ENCODE measurements at places on chromosomes 2 and 18.
A peak's percentile ranks its signal among the peaks of the same experiment; 100 is the strongest.

GRCh38 chr2:127580167-127581049, 44.9 kb downstream of the MYO7B start:
- no peak for DNase-seq

DNA sequence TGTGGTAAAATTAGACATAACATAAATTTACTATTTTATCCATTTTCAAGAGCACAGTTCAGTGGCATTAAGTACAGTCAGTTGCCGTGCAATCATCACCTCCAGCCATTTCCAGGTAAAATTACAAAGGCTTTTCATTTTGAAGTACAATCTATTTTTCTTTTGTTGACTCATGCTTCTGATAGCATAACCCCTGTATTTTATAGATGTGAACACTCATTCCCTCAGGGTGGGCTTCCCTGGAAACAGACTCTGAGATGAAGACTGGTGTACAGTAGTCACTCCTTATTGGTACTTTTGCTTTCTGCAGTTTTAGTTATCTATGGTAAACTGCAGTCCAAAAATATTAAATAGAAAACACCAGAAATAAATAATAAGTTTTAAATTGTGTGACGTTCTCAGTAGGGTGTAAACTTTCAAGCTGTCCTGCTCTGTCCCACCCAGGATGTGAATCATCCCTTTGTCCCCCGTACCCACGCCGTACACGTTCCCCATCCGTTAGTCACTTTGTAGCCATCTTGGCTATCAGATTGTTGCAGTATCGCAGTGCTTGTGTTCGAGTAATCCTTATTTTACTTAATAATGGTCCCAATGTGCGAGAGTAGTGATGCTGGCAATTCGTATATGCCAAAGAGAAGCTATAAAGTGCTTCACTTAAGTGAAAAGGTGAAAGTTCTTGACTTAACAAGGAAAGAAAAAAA, 41.1 kb upstream of the NAB1 start:
- DNase-seq, result no peak

- no peak for DNase-seq
Observed at GRCh38 chr2:156818944-156819343, 382.8 kb downstream of the GPD2 start.

GRCh38 chr2:11681722-11682589, 12.0 kb upstream of the NTSR2 start:
- peak; percentile 13 for DNase-seq

DNA sequence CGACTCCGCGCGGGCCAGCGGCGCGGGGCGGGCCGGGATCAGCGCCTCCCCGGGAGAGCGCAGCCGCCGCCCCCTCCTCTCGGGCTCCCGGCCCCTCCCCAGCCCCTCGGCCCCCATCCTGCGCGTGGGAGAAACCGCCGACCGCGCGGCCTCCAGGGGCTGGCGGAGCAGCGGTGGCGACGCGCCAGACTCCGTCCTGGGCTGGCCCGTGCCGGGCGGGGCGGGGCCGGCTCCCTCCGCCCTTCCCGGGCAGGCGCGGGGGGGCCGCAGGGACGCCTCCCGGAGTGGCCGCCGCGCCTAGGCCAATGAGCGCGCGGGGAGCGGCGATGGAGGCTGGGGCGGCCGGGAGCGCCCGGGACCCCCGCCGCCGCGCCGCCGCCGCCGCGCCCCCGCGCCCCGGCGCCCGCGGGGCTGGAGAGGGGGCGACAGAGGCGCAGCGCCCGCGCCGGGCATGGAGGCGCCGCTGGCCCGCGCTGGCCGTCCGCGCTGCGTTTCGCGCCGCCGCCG, 49.1 kb downstream of the KCNIP3 start:
- DNase-seq, result no peak

GRCh38 chr2:14492920-14493503, 139.5 kb upstream of the LRATD1 start:
- DNase-seq, result no peak

- DNase-seq, result no peak
Observed at GRCh38 chr18:35605686-35606417, 24.3 kb downstream of the GALNT1 start.

DNA sequence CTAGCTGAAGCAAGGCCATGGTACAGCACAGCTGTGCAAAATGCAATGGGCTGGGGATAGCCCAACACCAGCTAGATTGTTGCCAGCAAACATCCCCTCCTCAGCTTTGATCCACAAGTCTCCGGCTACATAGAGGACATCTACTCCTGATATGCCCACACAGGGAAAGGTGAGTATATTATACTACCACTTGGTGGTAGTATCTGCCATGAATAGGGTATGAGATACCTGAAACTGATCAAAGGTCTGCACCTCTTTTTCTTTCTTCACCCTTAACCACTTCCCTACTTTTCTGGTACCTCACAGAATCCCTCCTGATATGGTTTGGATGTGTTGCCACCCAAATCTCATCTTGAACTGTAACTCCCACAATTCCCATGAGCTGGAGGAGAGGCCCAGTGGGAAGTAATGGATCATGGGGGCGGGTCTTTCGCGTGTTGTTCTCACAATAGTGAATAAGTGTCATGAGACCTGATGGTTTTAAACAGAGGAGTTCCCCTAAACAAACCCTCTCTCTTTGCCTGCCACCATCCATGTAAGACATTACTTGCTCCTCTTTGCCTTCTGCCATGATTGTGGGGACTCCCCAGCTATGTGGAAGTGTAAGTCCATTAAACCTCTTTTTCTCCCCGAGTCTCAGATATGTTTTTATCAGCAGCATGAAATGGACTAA, 279.6 kb downstream of the TXNL1 start:
- DNase-seq, result no peak

DNA sequence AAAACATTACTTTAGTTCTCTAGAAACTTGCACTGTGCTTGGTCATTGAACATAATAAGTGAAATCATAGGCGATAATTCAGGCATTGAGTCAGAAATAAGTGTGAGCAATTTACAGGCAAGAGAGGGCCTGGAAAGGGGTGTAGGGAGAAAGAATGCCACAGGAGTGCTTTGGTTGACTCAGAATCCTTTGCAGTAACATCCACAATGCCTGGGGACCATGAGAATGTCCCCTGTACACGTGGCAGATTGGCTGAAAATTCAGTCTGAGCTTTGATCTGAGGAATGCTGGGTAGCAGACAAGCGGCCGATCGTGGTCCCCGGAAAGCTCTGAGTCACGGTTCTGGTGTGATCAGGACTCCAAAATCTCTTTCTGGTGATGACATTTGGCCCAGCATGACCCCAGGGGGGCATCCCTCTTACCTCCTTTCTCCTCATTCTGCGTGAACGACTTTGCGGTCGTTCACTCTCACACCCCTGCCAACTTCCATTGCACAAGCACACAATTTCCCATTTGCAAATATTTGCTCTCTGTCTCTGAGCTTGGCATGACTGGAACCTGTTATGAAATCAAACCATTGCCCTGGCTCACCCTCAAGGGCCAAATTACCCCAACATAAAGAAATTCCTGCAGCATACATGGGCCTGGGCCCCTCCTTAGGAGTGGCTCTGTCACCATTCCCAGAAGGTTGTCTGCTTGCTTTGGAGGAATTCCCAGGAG, 305.0 kb upstream of the EPAS1 start:
- DNase-seq, result peak; percentile 33

DNA sequence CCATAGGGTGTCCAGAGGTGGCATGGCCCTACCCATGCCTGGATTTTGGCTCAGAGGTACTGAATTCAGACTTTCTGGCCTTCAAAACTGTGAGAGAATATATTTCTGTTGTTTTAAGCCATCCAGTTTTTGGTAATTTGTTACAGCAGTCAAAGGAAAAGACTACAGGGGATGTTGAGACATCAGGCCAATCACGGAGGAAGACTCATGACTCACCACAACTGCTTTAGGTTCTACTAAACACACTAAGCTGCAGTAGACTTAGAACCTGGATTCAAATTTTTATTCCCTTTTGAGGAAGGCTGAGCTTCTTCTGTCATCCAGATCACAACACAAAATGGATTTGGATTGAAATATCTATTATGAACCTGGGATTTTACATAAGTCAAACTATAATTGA, 12.0 kb upstream of the C2orf66 start:
- no peak for DNase-seq

DNA sequence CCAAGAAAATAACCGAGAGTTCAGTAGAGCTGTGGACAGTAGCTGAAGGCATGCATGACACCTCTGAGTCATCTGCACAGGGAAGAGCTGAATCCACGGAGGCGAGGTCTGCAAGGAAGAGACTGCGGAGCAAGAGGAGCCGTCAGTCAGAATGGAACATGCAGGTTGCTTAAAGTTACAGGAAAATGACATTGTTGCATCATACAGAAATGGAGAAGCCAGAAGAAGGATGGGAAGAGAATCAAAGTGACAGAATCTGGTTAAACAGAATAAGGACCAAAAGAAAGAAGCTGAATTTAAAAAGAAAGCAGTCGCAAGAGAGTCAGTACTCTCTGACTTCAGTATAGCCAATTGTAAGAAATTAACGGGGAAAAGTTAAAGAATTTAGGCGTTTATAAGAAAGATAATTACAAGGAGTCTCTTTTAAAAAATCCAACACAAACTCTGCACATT, 533.8 kb downstream of the ADCYAP1 start:
- DNase-seq, result no peak

DNA sequence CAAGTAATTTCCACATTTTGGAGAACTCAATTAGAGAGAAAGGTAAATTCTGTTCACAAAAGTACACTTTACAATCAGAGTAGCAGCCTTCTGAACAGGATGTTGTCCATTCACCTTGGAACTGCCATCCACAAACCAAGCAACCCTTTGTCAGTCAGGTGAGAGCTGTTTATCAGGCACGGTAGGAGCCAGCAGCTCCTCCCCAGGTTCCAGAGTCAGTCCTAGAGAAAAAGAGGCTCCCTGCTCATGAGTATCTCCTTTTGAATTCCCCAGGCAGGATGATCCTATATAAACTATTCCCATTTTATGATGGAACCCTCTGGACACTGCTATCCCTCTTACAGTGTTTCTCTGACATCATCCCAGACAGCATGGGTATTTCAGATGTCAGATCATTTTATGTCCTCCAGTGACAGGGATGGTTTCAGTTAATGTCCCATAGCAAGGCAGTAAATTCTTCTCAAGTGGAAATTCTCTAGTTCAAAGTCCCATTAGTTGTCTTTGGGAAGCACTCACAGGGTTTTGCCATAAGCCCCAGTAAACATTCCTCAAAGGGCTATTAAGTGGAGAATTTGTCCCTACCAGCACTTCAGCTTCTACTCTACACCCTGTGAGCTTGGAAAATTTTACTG, 34.5 kb upstream of the CSRNP3 start:
- no peak for DNase-seq

GRCh38 chr18:56224669-56225561, 413.5 kb downstream of the TXNL1 start:
- no peak for DNase-seq

Data from NCI-H774 (cell line).